Activated naive CD8-positive, alpha-beta T cell treated with anti-CD3 and anti-CD28 coated beads for 36 hours (primary cell): ENCODE measurements at places on chromosomes 1 and 21. TPM values are rescaled to one million over a fixed set of nuclear protein-coding genes. Genes with fewer than 3 reads are reported as not detected.

DYNLT5 gene
- total RNA-seq = not detected

PRKCZ gene
- total RNA-seq = 13.0 TPM

CD1E gene
- not detected for total RNA-seq

DNA sequence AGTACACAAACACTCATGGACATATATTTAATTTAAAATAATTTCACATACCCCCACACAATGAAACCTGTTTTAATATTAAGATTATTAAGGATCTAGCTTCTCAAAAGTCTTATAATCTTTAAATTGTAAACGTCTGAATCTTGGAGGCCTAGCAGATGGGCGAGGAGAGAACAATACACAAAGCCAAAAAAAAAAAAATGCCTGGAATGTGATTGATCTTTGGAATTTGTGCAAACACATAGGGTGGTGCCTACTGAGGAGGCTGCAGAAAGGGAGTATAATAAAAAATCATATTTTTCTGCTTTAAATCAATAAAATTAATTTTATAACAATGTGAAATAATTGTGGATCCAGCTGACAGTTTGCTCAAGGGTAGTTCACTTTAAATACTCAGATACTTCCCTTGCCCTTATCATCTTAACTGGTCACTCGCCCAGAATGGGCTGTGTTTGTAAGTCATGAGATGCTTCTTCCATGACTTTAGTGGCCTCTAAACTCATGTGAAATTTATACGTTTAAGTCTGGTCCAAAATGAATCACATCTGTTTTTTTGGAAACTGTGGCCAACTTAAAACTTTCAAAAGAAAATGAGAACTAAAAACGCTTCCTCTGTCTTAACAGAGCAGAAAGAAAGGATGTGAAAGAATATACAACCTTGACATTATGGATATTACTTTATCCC is 802.8 kb upstream of the CXADR start:
- no peak overlapping the region for H3K27ac ChIP-seq
- H3K27me3 ChIP-seq = no peaks in the 10 kb centered on the region
- DNase-seq = no peak
- H3K36me3 ChIP-seq = no peaks in the 10 kb centered on the region
- H3K4me1 ChIP-seq = no peaks in the 10 kb centered on the region

GRCh38 chr1:24896176-24896575 is 33.9 kb downstream of the RUNX3 start:
- H3K27me3 ChIP-seq = peaks cover 13% of the 10 kb centered on the region
- H3K4me3 ChIP-seq = no peak overlapping the region
- DNase-seq = no peak
- H3K36me3 ChIP-seq = peaks cover 17% of the 10 kb centered on the region
- H3K4me1 ChIP-seq = peaks cover 22% of the 10 kb centered on the region

DNA sequence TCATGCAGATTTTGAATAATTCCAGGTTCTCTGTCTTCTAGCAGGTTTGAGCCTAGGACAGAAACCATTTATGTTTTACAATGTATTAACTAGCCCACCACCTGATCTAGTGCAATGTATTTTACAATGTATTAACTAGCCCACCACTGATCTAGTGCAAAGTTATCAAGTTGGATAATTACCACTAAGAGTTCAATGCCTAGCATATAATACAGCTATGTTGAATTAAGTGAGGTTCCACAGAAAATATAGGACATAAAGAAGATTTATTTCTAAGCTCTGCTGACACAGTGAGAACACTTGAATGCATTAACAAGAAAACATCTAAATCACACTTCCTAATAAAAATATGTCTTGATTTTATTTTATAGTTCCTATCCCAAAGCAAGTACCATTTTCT is 854.6 kb upstream of the NEGR1 start:
- no peak overlapping the region for H3K4me3 ChIP-seq
- no peaks in the 10 kb centered on the region for H3K36me3 ChIP-seq
- no peak overlapping the region for H3K27ac ChIP-seq
- no peak for DNase-seq

DNA sequence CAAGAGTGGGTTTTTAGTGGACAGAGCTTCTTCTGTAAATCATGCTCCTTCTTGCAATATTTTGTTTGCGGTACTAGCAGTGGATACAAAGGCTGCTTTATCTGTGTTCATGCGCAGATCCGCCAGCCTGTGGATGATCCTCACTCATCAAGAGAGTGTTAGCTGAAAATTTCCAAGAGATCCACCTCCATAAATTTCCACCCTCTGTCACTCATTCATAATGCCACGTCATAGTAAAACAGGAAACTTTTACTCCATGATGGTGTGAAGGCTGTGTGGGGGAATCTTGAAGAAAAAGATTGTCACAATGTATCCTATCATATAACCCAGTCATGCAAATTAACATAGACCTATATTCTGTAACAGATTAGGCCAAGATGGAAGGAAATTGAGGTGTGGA is 4.4 kb upstream of the MAPKAPK2 start:
- no peak overlapping the region for H3K27ac ChIP-seq
- H3K36me3 ChIP-seq = no peaks in the 10 kb centered on the region
- no peak for DNase-seq
- peaks cover 3% of the 10 kb centered on the region for H3K27me3 ChIP-seq
- H3K4me3 ChIP-seq = no peak overlapping the region
- H3K4me1 ChIP-seq = peaks cover 34% of the 10 kb centered on the region

DNA sequence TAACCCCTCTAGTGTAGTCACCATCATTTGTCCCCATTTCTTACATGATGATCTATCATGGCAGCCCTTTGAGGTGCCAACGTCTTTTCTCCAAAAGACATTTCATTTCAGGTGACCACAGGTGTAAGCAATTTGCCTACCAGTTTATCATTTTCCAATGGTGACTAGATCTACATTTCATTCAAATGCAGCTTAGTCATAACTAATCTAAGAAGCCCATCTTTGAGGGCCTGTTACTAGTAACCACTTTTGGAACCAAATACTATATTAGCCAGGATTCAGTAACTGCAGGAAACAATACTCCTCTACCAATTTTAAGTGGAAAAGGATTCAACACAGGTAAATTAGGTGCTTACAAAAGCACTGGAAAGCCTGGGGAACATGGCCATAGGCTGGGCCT is 30.6 kb upstream of the TMEM54 start:
- peaks cover 9% of the 10 kb centered on the region for H3K27me3 ChIP-seq
- peaks cover 2% of the 10 kb centered on the region for H3K4me1 ChIP-seq
- no peak overlapping the region for H3K4me3 ChIP-seq
- no peaks in the 10 kb centered on the region for H3K36me3 ChIP-seq

DNA sequence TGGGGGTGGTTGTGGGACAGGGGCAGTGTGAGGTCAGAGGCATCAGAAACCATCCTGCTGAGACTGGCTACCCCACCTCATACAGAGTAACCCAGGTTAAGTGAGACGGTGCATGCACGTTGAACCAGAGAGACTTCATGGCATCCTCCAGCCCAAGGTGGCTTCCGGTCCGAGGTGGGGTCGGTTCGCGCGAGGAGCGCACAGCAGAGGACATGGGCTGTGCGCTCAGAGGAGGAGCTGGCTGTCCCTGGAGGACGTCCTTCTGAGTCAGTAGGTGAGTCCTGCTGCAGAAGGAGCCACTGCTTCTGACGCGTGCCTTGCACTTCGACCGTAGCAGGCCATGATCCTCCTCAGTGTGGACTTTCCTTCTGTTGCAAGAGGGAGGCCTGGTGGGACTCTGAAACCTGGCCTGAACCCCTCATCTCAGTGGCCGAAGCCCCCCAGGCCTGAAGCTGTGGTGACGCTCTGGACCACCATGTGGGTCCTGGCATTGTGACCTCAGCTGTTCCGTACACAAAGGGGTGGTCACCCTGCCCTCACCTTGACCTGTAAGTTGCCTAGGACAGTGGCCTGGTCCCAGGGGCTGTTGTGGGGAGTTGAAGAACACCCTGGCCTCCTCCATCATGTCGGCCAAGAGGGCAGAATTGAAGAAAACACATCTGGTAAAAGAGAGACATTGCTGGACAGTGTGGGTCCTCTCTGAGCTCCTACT is at the start of gene TEX35:
Gene TEX35, plus strand, starts transcription at position 544 of the 712 bp plus-strand sequence. Its CDS starts 80 bp downstream, at position 624.
- no peaks in the 10 kb centered on the region for H3K27me3 ChIP-seq
- DNase-seq = no peak
- no peak within 1 kb of the TSS for H3K4me3 ChIP-seq

DNA sequence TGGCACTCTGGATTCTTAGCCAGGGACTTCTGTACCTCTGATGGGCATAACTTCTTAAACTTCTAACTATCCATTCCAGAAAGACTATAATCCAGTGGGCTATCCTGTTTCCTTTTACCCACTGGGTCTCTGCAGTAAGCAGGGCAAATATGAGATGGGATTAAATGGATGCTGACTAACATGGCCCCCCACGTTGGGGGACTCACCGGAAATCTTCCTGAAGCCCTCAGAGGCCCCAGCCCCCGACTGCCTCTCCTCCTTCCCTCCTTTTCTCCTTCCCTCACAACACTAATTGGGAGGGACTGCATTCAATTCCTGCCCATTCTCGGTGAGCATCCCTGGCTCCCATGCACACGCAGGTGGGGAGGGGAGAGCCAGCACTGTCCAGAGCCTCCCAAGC is 70.1 kb downstream of the SSBP3 start:
- DNase-seq = no peak
- H3K27me3 ChIP-seq = no peaks in the 10 kb centered on the region
- H3K4me1 ChIP-seq = peaks cover 45% of the 10 kb centered on the region
- no peak overlapping the region for H3K27ac ChIP-seq
